Mammary epithelial cell (primary cell): ENCODE measurements at places on chromosomes 2 and 18. TPM values are rescaled to one million over a fixed set of nuclear protein-coding genes. Genes with fewer than 3 reads are reported as not detected.

DNA sequence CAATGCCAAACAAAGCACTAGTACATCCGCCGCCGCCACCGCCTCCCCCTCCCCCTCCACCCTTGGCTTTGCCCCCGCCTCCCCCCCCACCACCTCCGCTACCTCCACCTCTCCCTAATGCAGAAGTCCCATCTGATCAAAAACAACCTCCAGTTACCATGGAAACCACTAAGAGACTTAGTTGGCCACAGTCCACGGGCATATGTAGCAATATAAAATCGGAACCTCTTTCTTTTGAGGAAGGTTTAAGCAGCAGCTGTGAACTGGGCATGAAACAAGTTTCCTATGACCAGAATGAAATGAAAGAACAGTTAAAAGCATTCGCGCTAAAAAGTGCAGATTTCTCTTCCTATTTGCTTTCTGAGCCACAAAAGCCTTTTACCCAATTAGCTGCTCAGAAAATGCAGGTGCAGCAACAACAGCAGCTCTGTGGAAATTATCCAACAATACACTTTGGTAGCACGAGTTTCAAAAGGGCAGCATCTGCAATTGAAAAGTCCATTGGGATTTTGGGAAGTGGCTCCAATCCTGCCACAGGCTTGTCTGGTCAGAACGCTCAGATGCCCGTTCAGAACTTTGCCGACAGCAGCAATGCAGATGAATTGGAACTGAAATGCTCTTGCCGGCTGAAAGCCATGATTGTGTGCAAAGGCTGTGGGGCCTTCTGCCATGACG is 168.0 kb downstream of the ASXL3 start:
- DNase-seq = no peak

DNA sequence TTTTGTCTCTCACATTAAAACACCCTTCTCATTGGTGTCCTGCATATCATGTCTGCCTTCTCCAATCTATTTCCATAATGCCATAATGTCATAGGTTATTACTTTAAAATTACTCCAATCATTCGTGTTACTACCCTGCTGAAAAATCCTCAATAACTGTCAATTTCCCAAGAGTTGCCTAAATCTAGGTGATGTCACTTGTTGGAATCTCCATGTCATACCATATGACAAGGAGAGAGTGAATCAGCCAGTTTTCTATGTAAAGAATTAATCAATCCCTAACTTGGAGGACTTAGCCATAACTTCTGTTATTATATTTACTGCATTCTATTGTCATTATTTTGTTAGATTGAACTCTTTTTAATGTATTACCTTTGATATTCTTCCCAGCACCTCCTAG is 62.5 kb downstream of the PHLPP1 start:
- no peak for DNase-seq

- DNase-seq = no peak
Measured at GRCh38 chr2:231597627-231598026, 5.0 kb downstream of the TEX44 start.

DNA sequence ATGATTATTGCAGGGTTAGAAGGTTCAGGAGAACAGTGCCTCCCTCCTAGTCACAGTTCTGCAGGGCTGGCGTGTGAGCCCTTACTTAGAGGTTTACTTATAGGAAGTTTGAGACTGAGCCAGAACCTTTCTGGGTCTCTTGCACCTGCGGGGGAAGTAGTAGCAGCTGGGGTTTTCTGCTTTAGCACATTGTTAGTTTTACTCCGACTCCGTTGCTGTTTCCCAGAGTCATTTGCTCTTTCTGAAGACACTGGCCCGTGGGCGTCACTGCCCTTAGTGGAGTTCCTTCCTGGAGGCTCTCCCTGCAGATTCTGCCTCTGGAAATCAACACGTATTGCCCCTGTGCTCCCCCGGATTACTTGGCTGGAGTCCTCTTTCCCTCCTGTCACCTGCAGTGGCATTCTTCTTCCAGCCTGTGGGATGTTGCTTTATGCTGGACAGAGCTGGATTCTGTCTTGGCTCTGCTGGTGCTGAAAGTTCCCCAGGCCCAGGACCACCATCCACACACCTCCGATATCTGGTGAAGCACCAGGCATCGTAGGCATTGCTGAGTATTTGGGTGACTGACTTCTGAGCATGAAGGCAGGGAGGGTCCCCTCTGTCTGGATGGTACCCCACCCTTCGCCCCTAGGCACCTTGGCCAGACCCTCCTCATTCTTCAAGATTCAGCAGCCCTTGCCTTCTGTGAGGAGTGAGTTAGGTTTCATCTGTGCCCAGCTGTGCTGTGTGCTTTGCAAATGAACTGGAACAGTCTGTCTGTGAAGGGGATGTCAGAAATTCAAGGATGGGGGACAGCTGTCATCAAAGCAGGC is 51.7 kb downstream of the AGAP1 start:
- no peak for DNase-seq

DNA sequence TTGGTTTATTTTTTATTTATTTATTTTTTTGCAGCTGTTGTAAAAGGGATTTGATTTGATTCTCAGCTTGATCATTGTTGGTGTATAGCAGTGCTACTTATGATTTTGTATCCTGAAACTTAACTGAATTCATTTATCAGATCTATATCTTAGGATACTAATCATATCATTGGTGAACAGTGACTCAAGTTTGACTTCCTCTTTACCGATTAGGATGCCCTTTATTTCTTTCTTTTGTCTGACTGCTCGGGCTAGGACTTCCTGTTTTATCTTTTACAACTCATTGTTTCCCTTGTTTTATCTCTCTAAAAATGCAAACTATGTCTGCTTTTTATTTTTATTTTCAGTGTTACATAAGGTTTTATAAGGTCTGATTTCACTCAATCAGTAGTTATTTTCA is 23.6 kb downstream of the SP100 start:
- DNase-seq = no peak

DNA sequence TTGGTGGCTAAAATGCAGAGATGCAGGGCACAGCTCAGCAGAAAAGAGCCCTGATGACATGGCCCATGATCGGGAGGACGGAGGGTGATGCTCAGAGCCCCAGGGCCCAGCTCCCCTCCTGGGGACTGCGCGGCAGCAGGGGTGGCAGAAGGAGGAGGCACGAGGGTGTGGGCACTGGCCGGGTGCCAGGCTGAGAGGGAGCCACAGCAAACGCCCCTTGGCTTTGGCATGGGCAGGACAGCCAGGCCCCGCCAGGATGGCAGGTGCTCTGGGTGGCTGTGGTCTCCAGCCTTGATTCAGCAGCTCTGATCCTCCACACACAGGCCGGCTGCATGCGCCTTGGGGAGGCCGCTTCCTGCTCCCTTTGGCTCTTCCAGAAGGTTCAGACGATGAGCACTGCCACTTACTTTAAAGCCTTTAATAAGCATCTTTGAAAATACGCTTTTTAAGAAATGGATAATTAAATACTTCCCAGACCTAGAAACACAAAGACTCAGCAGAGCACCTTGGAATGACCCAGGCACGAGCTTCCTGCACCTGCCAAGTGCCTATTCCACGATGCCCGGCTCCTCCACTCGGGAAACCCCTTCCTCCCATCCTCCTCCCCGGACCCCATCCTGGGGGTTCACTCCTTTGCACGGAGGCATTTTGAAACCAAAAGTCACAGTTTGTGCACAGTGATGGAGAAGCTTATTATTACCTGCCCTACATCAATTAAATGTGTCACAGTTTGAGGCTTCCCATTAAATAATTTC is 78.5 kb upstream of the SNTG2 start:
- DNase-seq = no peak

GRCh38 chr2:38464971-38465788 is 88.1 kb upstream of the ATL2 start:
- DNase-seq = no peak

- DNase-seq = no peak
Measured at GRCh38 chr2:171185941-171186340, 25.2 kb upstream of the TLK1 start.

GRCh38 chr2:45394842-45395241 is 216.2 kb downstream of the SRBD1 start:
- no peak for DNase-seq

- no peak for DNase-seq
Measured at GRCh38 chr2:159144776-159145614, 141.5 kb downstream of the WDSUB1 start.

DNA sequence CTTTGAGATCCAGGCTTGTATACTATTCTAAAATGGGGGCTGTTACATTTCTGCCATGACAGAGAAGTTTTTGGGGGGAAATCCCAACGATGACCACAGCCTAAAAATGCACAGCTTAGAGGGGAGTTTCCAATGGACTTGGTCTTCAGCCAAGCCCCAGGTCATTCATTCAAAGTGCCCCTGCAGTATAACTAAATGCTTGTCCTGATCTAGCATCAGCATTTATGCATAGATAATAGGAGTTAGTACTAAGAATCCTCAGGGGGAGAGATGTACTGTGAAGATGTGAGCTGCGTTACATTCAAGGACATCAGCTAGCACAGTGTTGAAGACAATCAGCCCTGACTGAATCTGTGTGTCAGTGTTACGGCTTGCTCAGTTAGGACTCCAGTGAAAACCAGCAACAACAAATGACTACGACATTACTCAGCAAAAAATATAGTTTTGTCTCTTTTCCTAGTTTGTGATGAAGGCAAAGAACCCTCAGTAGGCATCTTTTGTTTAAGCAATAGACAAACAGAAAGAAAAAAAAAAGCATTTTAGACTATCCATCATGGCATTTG is 160.9 kb downstream of the ZEB2 start:
- DNase-seq = peak; percentile 56

GRCh38 chr2:240298117-240298790 is 137.2 kb upstream of the GPC1 start:
- DNase-seq = no peak

- no peak for DNase-seq
Measured at GRCh38 chr2:190723397-190724090, 74.7 kb downstream of the NAB1 start.

- DNase-seq = peak; percentile 57
Measured at GRCh38 chr18:49728542-49728941, 84.8 kb downstream of the ACAA2 start.

DNA sequence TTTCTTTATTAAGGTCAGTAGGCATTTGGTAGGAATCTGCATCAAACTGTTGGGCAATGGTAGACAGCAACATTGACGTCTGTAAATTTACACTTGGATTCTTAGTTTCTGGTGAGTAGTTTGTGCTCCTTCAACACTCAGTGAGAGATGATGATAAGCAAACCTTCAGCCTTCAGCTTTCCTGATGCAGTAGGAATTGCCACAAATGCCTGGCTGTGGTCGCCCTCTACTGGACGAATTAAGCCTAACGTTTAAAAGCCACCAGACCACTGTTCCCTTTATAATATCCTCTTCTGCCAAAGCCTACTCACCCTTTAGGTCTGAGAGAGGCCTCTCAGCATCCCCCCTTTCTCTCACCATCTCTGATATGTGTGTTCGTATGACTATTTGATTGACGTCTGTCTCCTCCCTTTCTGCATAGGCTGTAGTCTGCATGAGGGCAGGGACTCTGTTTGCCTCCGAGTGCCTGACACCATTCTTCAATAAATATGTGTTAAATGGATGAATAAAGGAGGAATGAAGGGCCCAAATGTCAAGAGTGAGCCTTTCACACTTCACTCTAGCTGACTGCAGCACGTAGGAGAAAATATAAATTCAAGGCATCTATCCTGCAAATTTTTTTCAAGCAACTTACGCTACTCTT is 47.0 kb upstream of the PLEKHM3 start:
- DNase-seq = peak; percentile 43

DNA sequence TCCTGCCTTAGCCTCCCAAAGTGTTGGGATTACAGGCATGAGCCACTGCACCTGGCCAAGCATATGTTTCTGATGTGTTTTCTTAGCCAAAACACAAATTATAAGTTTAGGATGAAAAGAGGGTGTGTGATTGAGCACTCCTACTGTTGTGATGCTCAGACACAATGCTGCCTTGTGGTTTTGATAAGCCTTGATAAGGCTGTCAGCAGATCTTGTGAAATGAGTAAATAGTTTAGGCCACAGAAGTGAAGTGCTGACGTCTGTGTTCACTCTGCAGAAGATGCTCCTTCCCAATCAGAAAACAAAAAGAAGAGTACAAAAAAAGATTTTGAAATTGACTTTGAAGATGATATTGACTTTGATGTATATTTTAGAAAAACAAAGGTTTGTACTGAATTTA is 24.3 kb downstream of the NCAPH start:
- no peak for DNase-seq

GRCh38 chr2:16643099-16643498 is 22.5 kb downstream of the CYRIA start:
- DNase-seq = no peak

DNA sequence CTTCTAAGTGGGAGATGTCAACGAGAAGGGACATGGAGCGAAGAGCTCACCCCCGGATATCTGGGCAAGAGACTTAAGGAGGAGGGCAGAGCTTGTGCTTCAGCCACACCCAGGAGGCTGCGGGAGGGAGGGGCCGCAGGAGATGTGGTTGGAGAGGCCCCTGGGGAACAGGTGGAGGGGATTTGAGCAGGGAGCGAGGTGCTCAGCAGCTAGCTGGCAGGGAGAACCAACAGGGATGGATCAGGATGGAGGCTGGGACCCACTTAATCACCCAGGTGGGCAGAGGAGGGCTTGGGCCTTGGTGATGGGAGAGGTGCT is 78.3 kb downstream of the MBP start:
- no peak for DNase-seq

GRCh38 chr2:231250146-231250545 is 51.7 kb downstream of the ARMC9 start:
- peak; percentile 5 for DNase-seq

- no peak for DNase-seq
Measured at GRCh38 chr2:26670931-26671460, 21.5 kb upstream of the KCNK3 start.

- DNase-seq = no peak
Measured at GRCh38 chr2:160295519-160296207, 95.6 kb upstream of the ITGB6 start.

GRCh38 chr2:60589104-60589503 is 35.6 kb upstream of the BCL11A start:
- DNase-seq = no peak

DNA sequence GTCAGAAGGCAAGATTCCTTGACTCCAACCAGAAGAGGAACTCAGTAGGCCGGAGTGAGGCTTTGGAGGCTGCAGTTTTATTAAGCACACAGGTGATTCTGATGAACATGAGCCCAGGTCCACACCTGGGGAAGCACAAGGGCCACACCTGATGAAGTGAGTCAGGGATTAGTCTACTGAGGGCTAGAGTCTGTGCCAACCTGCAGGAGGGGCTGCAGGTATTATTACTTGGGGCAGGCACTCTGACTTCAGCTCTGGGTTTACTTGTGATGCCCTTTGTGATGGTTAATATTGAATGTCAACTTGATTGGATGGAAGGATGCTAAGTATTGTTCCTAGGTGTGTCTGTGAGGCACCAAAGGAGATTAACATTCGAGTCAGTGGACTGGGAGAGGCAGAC is 75.2 kb upstream of the ZCCHC2 start:
- peak; percentile 65 for DNase-seq

Gene C2orf66
- 0.14 TPM for polyA plus RNA-seq

Gene LINC00305
- polyA plus RNA-seq = not detected

Gene HOXD1
- polyA plus RNA-seq = not detected

Gene IL1A
- polyA plus RNA-seq = 26.3 TPM

Gene ZNF638
- polyA plus RNA-seq = 43.2 TPM

Gene IL1RL2
- polyA plus RNA-seq = 1.1 TPM

Gene VAMP8
- 327 TPM for polyA plus RNA-seq

Gene NTSR2
- polyA plus RNA-seq = not detected

Gene SPDYA
- polyA plus RNA-seq = 0.03 TPM

Gene GRB14
- 3.8 TPM for polyA plus RNA-seq

Gene GNAL
- 19.5 TPM for polyA plus RNA-seq
